Stimulated activated CD8-positive, alpha-beta memory T cell treated with anti-CD3 and anti-CD28 coated beads, Interleukin-15, amount 100 ng/mL, for 1 hour (primary cell): ENCODE measurements at places on chromosomes 5 and 9.

GRCh38 chr5:136221340-136221739, 28.4 kb upstream of the SMIM32 start:
- DNase-seq, result no peak

DNA sequence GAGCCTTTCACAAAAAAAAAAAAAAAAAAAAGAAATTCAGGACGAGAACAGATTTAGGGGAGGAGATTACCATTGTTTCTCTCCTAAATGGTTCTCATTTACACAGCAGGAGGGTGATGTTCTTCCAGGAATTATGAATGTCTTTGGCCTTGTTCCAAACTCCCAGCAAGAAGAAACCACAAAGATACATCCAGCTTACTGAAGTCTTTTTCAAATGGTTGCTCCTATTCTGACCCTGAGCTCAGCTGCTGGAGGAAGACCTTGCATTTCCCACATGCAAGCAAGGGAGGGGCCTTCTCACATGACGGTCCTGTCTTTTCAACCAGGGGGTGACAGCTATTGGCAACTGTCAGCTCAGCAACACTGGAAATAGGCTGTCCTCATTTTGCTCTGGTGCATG, 203.0 kb upstream of the VLDLR start:
- DNase-seq, result no peak

- DNase-seq, result no peak
These were observed 9.7 kb downstream of the LIFR start for GRCh38 chr5:38546691-38547146.

- DNase-seq, result no peak
These were observed 180.6 kb downstream of the EPB41L4A start for GRCh38 chr5:112238473-112238872.

- no peak for DNase-seq
These were observed 42.8 kb downstream of the SHB start for GRCh38 chr9:38026021-38026809.

DNA sequence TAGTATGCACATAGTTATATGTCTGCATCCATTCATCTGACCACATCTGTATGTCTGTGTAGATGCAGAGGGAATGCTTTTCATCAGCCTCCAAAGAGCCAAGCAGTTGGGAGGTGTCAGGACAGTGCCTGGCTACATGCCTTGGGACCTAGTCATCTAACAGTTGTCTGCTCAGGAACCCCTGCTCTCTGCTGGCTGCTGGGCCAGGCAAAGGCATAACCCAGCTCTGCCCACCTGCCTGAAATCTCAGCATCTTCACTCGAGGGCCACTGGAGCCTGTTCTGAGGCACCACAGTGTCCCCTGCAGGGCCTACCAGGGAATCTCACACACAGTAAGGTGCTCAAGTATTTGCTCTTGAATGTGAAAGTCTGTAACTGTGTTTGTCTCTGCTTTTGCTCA, 3.7 kb downstream of the C9orf50 start:
- DNase-seq, result no peak

GRCh38 chr5:131186561-131187256, 16.0 kb downstream of the LYRM7 start:
- no peak for DNase-seq

DNA sequence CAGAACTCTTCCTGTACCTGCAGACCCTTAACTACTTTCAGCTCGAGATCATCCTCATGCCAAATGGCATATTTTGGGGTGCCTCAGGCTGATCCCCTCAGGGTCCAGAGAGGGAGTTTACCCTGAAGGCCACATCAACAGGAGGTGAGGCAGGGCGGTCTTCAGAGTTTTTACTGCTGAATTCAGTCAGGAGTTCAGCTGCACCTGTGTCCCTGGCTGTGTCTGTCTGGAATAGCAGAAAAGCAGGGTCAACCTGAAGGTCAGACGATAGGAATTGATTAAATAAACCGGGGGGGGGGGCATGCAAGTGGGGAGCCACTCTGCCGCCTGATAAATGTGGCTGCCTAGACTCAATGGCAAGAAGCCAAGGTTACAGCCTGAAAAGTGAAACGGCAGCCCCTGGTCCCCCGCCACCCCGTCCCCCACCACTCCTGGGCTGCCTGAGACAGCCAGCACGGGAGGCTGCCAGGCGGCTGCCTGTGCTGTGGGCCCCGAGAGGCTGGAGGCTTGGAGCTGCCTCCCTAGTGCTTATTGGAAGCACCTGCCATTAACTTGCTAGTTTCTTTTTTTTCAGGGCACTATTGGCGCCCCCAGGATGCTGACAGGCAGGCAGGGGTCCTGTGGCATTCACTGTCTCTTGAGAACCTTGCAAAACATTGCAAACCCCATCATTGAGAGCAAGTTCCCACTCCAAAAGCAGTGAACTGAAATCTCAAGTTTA, 182.7 kb upstream of the PPP1R26 start:
- no peak for DNase-seq

DNA sequence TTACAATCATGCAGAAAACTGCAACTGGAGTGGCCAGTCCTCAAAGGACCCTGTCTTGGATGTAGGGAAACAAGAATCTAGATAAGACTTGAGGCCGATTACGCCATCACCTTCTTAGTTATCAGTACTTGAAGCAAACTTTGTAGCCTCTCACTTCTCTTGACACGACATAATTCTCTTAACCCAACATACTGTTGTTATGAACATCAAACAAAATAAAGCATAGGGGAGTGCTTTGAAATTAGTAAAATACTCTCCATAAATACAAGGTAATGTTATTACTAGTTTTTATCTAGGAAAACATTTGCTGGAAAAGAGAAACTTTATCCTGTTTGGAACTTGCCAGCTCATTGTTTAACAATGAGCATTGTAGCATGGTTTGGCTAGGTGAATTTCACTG, 574.9 kb upstream of the DMAC1 start:
- DNase-seq, result no peak

GRCh38 chr5:79590396-79590999, 21.7 kb upstream of the TENT2 start:
- DNase-seq, result no peak

- no peak for DNase-seq
These were observed 269.8 kb upstream of the RGMB start for GRCh38 chr5:98503616-98504015.

DNA sequence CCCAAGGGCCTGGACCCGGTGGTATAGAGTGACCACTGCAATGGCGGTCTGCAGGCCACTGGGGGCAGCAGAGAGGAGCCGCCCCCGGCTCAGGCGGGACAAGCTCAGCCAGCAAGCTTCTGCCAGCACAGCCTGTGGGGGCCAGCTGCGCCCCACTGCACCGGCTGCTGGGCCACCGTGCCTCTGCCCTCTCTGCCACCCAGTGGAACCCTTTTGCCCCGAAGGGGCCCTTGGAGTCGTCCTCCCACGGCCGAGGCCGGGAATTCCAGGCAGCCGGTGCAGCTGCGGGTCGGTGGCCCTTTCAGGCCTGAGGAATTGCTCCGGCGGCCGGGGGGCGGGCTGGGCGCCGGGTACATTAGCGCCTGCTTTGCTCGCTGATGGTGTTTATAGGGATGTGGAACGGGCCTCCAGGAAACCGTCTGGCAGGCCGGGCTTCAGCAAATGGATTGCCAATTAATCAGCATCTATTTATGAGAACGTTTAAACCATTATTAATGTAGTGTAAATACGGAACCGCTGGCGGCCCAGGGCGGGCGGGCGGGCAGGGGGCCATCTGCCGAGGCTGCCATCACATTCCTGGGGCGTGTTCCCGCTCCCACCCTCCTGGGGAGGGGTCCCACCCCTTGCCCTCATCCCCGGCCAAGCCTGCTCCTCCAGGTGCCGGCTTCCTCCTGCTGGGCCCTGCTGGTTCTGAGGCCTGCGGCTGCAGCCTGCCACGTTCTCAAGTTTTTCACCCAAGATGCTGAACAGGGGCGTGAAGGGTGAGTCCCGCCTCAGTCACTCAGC, 127.4 kb downstream of the BARX1 start:
- DNase-seq, result no peak

DNA sequence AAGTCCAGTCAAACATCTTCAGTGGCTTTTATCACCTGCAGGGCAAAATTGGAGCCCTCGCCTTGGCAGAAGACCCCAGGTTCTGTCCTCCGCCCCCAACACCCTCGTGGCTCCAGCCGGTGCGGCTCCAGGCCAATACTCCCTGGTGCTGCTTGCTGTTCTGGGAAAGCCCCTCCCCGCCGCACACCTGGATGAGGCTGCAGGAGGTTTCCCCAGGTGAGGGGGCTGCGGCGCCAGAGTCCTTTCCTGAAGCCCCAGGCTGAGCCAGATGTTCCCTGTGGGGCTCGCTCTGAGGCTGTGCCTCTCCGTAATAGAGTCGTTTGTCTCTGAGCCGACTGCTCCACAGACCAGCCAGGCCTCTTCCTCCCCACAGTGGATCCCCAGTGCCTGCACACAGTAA, 375.4 kb upstream of the IRX1 start:
- DNase-seq, result no peak

- no peak for DNase-seq
These were observed 454.2 kb upstream of the SGCD start for GRCh38 chr5:155872629-155873220.

DNA sequence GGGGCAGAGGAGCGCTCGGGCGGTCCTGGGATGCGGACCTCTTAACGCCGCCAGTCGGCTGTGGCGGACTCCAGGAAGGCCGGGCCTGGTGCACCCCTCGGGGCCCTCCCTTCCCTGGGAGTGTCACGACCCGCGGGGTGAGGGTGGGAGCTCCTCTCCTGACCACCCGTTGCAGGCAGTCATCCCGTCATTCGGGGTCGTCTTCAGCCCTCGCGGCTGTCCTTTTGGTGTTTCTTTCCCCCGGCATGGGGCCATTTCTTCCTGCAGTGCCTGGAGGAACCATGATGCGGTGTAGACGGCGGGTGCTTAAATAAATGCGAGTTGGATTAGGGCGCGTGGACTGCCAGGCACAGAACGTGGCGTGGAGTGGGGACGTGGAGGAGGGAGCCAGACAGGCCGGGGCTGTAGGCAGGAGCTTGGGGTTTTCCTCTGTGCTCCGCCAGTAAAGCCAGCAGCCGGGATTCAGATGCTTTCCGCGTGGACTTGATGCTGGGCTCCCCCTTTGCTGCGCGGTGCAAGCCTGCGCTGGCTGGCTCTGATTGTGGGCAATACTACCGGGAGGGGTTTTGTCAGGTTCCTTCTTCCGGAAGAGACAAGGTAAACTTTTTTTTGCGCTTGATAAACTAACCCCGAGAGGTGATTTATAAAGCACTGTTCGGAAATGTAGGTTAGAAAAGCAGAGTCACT, 868 bp downstream of the KDM4C start:
- peak; percentile 27 for DNase-seq

- DNase-seq, result no peak
These were observed 818.2 kb downstream of the TLR4 start for GRCh38 chr9:118522093-118523028.

DNA sequence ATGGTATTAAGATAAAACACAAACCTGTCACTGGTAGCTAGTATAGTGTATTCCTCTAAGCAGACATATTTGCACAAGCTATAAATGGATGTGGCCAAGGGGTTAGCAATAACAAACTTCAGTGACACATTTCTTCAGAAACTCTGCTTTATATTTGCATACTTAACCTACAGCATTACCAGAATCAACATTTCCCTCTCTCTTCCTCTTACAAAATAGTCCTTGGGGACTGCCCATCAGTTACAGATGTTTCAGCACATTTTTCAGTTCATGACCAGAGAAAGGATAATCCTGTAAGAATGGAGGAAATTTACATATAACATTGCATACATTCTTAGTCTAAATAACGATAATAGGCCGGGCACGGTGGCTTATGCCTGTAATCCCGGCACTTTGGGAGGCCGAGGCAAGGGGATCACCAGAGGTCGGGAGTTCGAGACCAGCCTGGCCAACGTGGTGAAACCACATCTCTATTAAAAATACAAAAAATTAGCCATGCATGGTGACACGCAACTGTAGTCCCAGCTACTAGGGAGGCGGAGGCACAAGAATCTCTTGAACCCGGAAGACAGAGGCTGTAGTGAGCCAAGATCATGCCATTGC, 25.3 kb upstream of the SLC1A1 start:
- DNase-seq, result no peak

- no peak for DNase-seq
These were observed 1075.0 kb downstream of the CDH9 start for GRCh38 chr5:25963251-25964008.

GRCh38 chr9:88234114-88234513, 95.8 kb upstream of the SPATA31C2 start:
- DNase-seq, result no peak

DNA sequence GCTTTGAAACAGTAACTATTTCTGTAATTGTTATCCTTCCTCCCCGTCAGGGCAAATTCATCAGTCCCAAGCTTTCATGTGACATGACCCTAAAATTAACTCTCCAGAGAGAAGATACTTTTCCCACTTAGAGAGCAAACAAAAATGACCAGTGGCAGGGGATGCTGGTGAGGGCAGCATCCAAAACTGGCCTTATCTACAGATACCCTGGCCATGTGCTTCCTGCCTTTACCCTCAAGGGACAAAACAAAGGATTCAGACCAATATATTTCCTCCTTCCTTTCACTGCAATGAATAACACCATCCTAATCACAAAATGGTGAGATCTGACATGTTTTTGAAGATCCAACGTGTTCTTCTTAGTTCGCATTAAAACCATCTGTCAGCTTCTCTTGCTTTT, 267.2 kb downstream of the MAN2A1 start:
- no peak for DNase-seq

- no peak for DNase-seq
These were observed 45.3 kb downstream of the PLPP7 start for GRCh38 chr9:131334629-131335367.

GRCh38 chr9:92760070-92760469, 4.6 kb downstream of the BICD2 start:
- DNase-seq, result no peak

GRCh38 chr9:96113032-96113431, 188.9 kb downstream of the HSD17B3 start:
- no peak for DNase-seq

GRCh38 chr9:129058965-129059795, 21.7 kb upstream of the DOLPP1 start:
- no peak for DNase-seq

DNA sequence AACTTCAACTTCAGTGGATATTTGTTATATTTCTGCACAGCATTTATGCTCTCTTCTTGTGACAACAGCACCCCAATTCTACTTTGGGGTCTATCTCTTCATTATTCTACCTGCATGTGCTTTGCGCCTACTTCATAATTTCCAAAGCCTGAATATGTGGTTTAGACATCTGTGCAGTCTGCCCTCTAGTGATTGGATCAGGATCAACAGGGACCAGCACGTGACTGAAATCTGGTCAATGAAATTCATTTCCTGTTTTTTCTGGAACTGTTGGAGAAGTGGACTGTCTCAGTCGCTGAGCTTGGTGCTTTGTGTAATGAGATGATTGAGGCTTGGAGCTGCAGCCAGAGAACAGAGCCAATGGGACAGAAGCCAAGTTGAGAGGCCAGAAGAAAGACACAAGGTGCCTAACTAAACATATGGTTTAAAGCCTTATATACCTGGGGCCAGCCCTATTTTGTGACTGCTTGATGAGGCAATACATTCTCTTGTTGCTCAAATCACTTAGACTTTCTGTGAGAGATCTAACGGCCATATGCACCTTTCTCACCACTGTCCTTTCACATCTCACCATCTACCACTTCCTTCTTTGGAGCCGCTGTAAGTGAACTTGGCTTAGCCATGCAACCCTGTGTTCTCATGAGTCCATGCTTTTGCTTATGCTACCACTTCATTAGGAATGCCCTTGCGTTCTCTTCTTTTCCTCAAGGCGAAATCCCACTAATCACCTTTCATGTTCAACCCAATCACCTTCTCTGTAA, 68.8 kb upstream of the PPP2R2B start:
- DNase-seq, result no peak

GRCh38 chr9:91200692-91201336, 160.9 kb downstream of the AUH start:
- DNase-seq, result no peak
